ENCODE measurements at places on chromosomes 1 and 21.

- H3K4me3 ChIP-seq = no peak overlapping the region
- H3K27ac ChIP-seq = no peak overlapping the region
- no peaks in the 10 kb centered on the region for H3K27me3 ChIP-seq
- peaks cover 2% of the 10 kb centered on the region for H3K4me1 ChIP-seq
These were observed 110.8 kb downstream of the GREM2 start for GRCh38 chr1:240501115-240501514.

DNA sequence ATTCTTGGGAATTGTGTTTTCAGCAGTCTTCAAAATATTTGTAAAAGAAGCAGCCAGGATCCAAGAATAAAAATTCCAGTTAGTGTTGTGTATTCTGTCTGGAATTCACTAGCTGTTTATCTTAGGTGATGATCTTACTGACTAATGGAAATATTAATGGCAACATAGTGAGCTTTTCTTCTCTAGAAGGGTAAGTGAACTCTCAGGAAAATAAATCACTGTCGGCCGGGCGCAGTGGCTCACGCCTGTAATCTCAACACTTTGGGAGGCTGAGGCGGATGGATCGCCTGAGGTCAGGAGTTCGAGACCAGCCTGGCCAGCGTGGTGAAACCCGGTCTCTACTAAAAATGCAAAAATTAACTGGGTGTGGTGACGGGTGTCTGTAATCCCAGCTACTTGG, 87.4 kb upstream of the KIF1B start:
- DNase-seq = no peak
- no peak overlapping the region for H3K4me3 ChIP-seq
- peaks cover 21% of the 10 kb centered on the region for H3K36me3 ChIP-seq

DNA sequence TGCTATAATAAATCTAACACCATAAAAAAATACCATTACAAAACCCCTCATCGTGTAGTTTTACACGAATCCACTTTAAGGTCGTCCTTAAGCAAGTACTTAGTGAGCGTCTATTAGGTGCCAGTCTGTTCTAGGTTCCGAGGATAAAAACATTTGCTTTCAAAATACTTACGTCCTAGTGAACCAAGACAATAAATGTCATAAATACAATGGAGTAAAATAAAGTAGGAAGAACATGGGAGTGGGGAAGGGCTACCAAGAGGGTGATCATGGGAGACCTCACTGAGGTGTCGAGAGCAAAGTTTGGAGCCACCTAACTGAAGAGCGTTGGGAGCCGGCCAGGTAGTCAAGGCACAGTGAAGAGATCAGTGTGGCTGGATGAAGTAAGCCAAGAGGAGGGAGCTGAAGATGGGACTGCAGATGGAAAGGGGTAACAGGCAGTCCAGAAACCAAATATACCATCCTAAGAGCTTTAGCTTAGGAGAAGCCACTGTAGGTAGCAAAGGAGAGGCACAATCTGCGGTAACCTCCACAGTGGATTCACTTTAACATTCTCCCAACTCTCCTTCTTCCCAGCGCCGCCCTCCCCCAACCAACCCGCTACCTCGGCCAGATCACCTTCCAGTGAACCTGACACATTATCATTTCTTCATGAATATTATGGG, 684 bp downstream of the LTN1 start:
- H3K27ac ChIP-seq = peak overlapping the region; percentile 95
- peak overlapping the region; percentile 93 for H3K4me3 ChIP-seq
- H3K36me3 ChIP-seq = peaks cover 7% of the 10 kb centered on the region

GRCh38 chr21:34679051-34679450, 10.3 kb downstream of the CLIC6 start:
- H3K27ac ChIP-seq = no peak overlapping the region
- DNase-seq = no peak
- no peaks in the 10 kb centered on the region for H3K4me1 ChIP-seq
- H3K4me3 ChIP-seq = no peak overlapping the region
- peaks cover 8% of the 10 kb centered on the region for H3K27me3 ChIP-seq

- H3K27ac ChIP-seq = no peak overlapping the region
- H3K4me3 ChIP-seq = no peak overlapping the region
- peaks cover 16% of the 10 kb centered on the region for H3K27me3 ChIP-seq
- no peaks in the 10 kb centered on the region for H3K36me3 ChIP-seq
These were observed 19.3 kb downstream of the OR10R2 start for GRCh38 chr1:158491316-158491715.

GRCh38 chr1:222794656-222795474, 20.0 kb upstream of the DISP1 start:
- no peak for DNase-seq
- H3K36me3 ChIP-seq = no peaks in the 10 kb centered on the region
- no peak overlapping the region for H3K4me3 ChIP-seq
- peaks cover 2% of the 10 kb centered on the region for H3K27me3 ChIP-seq

GRCh38 chr1:71193153-71193552, 112.3 kb upstream of the ZRANB2 start:
- H3K4me3 ChIP-seq = no peak overlapping the region
- H3K27ac ChIP-seq = no peak overlapping the region
- H3K36me3 ChIP-seq = no peaks in the 10 kb centered on the region

- no peaks in the 10 kb centered on the region for H3K27me3 ChIP-seq
- H3K4me1 ChIP-seq = no peaks in the 10 kb centered on the region
- H3K36me3 ChIP-seq = peaks cover 17% of the 10 kb centered on the region
These were observed 191.5 kb downstream of the SIPA1L2 start for GRCh38 chr1:232438476-232438875.

GRCh38 chr1:110771245-110772022, 96.7 kb upstream of the KCNA3 start:
- H3K36me3 ChIP-seq = no peaks in the 10 kb centered on the region
- DNase-seq = no peak
- H3K4me3 ChIP-seq = no peak overlapping the region
- no peak overlapping the region for H3K27ac ChIP-seq
- peaks cover 12% of the 10 kb centered on the region for H3K27me3 ChIP-seq

All from activated CD4-positive, alpha-beta memory T cell treated with anti-CD3 and anti-CD28 coated beads for 36 hours (primary cell).